ENCODE measurements at places on chromosomes 6 and 20.

DNA sequence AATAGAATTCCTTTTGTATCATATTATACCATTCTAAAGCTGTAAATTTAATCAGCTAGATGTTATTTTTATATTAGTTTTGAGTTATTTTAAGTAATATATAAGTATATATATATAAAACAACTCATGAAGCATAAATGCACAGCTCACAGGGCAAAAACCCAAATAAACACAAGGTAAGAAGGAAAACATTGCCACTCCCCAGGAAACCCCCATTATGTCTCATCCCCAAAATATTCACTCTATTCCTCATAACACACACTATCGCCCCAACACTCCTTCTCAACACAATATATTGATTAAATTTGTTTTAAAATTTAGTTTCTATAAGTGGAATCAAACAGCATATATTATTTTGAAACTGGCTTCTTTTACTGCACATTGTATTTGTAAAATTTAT, 98.6 kb upstream of the FAM83B start:
- DNase-seq, result no peak

- no peak for DNase-seq
Measured at GRCh38 chr6:156956286-156956685, 179.1 kb downstream of the ARID1B start.

- peak; percentile 64 for DNase-seq
Measured at GRCh38 chr6:692356-692851, 535 bp downstream of the EXOC2 start.

- no peak for DNase-seq
Measured at GRCh38 chr6:35170891-35171290, 29.8 kb upstream of the TCP11 start.

DNA sequence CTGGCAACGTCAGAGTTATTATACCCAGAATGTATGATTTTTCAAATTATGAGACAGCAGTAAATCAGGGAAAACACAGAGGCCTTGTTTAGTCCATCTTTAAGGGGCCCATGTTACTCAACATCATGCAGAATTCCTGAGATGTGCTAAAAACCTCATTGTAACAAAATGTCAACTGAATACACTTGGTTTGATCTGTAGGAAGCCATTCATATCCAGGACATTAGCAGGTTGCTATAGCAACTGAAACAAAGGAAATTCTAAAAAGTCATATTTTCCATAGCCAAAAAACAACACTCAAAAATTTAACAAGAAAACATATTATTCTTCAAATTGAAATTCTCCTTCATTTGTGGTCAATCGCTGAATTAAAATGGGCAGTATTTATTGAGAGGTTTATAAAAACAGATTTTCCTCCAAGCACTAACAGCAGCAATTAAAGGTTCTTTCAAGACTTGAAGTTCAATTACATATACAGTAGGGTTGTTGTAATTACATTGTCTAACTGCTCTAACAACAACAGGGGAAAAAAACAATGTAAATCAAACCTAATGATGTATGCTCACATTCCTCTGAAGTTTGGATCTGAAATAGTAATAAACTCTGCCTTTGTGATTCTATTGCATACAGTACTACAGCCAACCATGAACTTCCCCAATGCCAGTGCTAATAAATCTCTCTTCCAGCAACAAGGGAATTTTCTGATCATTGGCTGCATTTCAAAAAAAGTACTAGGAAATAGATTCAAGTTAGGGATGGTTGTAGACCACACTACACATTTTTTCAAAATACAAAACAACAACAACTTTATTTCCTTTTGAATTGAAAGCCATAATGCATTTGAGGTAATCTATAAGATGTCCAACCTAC, 34.9 kb downstream of the COL12A1 start:
- DNase-seq, result no peak

- no peak for DNase-seq
Measured at GRCh38 chr6:152859225-152859624, 108.6 kb downstream of the VIP start.

- DNase-seq, result no peak
Measured at GRCh38 chr6:136977075-136977474, 55.0 kb downstream of the SLC35D3 start.

Measured in astrocyte of the hippocampus (primary cell).